ENCODE measurements at places on chromosomes 12 and 14.

GRCh38 chr12:72380441-72380840 is 108.3 kb downstream of the TRHDE start:
- no peak for DNase-seq

- peak; percentile 63 for DNase-seq
These were observed 3.0 kb downstream of the NCOR2 start for GRCh38 chr12:124564232-124564958.

DNA sequence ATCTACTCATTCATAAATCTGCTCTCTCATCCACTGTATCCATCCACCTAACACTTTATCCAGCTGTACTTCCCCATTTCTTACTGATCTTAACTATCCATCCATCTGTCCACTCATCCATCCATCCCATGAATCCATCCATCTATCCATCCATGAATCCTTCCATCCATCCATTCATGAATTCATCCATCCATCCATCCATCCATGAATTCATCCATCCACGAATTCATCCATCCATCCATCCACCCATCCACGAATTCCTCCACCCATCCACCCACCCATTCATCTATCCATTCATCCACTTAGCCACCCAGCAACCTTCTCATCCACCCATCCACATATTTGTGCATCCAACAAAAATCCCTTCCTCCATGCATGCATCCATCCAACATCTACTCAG is 128.6 kb upstream of the MYL2 start:
- no peak for DNase-seq

DNA sequence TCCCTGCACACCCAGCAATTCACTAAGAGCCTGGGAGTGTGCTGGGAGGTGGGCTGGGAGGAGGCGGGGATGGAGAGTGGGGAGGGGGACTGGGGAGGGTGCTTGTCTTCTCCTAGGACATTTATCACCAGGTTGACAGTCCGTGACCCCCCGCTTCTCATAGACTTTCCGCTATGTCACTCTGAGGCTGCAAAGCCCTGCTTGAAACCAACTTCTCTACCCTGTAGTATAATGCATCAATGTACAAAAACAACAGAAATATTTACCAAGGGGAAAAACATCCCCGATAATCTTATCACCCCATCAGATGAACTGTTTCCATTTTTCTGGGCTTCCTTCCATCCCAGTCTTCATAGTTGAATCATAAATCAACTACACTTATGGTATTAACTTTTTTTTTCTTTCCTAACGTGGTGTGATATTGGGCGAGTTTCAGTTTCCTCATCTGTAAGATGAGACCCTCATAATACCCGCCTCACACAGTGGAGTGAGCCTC is 28.6 kb upstream of the BATF start:
- DNase-seq, result no peak

DNA sequence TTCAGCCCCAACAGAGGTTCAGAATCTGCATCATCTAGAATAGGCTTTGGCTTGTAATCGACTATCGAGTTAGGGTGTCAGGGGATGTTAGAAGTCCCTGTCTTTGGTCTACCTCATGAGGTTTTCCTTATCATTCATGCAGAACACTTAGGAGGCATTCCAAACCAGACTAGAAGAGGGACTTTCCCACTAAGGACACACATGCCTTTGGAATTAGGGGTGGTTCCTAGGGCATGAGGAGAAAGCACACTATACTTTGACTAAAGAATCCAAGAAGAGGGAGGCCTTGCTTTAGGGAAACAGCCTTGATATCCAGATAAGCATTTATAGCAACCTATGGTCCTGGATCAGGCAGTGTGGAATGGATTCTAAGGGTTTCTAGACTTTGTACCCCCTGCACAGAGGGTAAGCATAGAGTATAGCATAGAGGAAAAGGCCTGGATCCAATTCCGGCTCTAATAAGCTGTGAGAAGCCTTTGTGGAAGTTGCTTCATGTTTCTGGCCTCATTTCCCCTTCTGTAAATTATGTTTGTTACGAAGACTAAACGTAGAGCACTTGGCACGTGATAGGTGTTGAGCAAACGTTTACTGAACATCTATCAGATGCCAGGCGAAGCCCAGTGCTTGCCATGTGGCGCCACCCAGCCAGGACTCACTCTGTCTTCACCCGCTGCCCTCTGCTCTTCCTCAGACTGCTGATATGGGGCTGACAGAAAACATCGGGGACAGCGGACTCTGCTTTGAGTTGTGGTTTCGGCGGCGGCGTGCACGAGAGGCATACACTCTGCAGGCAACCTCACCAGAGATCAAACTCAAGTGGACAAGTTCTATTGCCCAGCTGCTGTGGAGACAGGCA is 13.2 kb downstream of the ZNF219 start:
- no peak for DNase-seq

DNA sequence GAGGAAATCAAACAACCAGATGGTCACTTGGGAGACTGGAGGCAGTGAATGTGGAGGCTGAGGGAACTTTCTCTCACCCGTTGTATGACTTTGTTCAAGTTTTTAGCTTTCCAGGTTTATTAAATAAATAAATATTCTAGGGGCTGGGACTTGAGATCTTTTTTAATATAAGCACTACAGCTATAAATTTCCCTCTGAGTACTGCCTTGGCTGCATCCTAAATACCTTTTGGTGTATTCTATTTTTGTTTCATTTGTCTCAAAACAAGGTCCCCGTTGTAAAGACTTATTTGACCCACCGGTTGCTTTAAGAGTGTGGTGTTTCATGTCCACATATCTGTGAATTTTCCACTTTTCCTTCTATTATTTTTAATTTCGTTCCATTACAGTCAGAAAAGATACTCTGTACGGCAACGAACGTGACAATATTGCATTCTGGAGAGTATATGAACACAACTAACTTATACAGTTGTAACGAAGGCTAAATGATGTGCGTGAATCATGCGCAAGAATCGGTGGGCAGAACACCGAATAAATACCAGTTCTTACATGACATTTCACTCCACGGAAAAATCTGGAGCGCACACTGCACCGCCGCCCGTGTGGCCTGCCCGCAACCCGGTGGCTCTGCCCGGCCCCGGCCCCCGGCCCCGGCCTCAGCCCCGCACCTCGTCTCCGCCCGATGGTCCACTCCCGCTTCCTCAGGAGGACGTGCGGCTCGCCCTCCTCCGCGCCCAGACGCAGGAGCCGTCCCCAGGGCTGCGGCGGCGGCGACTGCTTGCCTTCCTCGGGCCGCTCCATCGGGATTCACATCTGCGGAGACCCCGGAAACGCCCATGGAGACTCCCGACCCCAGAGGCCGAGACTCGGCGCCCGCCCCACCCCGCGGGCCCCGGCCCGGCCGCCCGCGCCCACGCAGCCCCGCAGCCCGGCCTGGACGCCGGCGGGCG is 602 bp downstream of the CHFR start:
- DNase-seq, result peak; percentile 22

DNA sequence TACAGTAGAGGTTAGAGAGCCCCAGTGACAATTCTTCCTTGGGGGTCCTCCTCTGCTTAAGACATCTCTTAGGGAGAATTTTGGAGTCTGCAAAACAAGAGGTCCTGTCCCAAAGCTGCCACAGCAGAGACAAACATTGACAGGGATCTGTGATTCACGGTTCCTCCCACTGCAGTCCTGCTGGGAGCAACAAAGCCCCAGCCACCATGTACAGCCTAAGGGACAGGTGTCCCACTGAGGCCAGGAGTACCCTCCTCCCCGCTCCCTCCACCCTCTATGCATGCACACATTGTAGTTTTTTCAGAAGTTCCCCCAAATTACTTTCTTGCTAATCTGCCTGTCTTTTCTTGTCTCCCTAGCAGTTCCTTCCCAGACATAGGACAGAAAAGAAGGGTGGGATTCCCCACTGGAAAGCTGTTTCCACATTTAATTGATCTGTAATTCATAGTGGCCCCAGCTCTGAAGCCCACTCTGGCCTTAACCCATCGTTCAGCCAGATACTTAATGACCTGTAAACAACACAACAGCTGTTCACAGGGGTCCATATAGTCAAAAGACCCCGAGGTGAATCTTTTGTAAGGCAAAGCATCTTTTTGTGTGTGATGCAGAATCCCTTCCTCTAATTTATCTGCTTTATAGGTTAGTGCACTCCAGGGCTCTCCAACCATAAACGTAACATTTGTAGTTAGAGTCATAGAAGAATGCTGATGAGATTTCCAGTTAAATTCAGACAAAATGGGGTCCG is 13.9 kb upstream of the PRICKLE1 start:
- peak; percentile 74 for DNase-seq

DNA sequence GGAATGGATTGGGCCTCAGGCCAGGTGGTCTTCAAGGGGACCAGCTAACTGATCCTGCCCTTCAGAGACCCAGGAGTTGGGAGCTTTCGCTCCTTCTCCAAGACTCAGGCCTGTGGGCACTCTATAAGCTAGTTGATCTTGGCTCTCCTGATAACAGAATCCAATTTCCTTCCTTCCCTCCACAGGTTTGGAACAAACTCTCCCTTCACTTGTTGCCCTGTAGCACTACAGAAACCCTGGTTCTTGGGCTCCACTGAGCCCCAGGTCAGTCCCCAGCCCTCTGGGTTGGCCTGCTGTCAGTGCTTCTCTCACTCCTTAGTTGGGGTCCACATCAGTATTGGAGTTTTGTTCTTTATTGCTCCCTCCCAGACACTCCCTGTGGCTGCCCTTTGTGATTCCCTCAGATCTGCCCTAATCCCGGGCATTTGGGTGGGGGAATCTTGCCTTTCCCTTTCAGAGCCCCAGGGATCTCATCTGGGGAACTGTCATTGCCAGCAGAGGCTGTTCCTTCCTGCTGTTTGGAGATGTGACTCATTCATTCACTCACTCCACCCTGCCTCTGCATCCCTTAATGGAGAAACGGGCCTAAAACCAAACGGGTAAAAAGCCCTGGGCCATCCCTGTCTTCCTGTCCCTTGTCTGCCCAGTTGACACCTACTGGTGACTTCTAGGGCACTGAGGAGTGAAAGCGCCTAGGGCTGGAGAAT is 4.4 kb upstream of the GPD1 start:
- no peak for DNase-seq

DNA sequence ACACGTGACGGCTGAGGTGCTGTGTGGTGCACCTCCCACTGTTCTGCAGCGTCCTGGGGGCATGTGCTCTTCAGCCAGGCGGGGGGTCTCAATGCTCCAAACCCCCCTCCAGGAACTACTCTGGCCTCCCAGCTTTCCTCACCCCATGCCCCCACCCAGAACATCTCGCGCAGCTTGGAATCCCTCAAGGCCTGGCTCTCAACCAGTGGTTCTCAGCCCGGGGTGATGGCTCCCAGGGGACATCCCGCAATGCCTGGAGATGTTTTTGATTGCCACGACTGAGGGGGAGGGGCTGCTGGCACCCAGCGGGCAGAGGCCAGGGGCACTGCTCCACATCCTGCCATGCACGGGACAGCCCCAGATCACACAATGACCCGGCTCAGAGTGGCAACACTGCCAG is 78.9 kb upstream of the DICER1 start:
- DNase-seq, result no peak

GRCh38 chr12:69433653-69434052 is 36.5 kb upstream of the FRS2 start:
- peak; percentile 33 for DNase-seq

Measured in ELF-1 (cell line).